ENCODE measurements at places on chromosomes 1 and 21.
A peak's percentile ranks its signal among the peaks of the same experiment; 100 is the strongest.

GRCh38 chr1:156148216-156148615 lies 5.2 kb upstream of the SEMA4A start:
- no peak for DNase-seq

DNA sequence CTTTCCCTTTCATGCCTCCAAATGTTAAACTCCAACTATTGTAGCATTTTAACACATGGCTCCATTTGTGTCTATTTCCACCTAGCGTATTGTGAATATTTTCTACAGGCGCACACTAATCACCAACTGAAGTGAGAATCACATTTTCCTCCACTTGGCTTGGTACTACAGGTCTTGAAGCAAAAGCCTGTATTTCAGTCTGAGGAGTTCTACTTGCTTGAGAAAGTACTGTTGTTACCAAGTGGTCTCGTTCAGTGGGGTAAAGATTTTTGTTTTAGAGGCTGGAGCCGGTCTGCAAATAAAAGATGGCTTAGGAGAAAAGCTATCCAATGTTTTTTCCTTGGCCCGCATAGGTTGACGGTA lies 550 bp upstream of the PTBP2 start:
- DNase-seq = no peak

- no peak for DNase-seq
These were observed 19.1 kb downstream of the RCSD1 start for GRCh38 chr1:167648978-167649744.

DNA sequence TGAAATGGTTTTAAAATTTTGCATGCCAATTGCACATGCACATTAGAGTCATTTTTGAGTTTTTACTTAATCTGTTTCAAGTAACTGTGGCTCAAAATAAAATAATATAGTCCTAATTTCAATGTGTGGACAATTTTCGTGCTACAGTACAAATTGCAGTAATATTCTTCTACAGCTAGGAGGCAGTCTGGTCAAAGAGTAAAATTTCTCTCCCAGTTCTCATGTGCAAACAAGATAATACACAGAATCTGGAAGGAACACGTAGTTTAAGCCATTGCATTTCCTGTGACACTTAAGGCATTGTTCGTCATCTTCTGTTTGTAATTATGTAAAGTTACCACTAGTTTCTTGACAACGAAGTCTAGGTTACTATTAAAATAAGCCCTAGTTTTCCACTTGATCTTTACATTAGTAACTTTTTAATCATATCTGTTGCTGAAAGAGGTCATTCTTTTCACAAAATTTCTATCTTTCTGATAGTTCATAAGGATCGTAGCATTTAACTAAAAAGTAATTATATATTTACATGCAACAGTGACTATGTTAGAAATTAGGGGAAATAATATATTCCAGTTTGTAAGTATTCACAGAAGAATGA lies 28.9 kb downstream of the ODR4 start:
- DNase-seq = no peak

GRCh38 chr1:38000529-38001455 lies 4.5 kb downstream of the FHL3 start:
- DNase-seq = peak; percentile 54

DNA sequence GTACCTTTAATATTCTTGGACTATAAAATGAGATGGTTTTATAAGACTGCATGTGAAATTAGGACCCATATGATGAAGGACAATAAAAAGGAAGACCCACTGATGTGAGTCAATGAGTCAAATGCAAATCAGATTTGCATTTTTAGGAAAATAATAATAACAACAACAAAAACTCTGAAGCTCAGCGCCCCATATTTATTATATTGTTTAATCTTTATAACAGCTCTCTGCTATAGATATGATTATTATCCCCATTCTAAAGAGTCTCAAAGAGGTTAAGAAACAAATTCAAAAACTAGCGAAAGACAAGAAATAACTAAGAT lies 850 bp upstream of the SELL start:
- DNase-seq = no peak

DNA sequence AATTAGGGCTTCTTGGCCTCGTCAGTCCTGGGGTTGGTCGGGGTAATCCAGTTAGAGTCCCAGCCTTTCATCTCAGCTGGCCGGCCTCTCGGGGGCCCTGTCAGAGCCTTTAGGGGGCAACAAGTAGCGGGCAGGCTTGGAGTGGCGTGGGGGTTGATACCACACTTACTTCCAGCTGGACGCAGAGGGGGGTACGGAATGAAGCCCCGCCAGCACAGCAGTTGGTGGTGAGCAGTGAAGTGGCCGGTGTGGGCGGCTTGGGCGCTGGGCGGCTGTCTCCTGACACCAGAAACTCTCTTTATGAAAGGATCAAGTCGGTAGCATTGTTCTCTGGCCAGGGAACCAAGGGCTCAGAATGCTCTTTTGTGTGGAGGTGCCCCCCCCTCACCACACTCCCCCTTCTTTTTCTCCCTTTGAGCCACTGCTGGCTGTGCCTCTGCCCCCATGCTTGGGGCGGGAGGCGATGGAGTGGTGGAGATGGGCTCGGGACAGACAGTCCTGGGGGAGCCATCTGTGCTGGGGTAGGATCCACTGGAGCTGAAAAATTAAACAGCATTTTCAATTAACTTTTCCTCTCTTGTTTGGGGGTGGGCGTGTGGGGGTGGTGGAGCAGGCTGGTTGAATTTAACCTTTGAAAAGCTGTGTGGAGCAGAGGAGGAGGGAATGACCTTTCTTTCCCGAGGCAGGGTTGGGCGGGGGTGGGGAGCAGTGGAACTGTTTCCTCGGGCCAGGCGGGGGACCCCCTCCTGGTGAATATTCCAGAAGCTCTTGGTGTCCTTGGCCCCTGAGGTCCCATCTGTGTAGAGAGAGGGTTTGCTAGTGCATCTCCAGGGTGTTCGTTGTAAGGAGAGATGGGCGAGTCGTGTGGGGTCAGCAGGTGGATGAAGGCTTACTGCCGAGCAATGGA lies 102.7 kb downstream of the RNF220 start:
- DNase-seq = no peak

GRCh38 chr1:5954964-5955363 lies 37.3 kb downstream of the NPHP4 start:
- DNase-seq = no peak

DNA sequence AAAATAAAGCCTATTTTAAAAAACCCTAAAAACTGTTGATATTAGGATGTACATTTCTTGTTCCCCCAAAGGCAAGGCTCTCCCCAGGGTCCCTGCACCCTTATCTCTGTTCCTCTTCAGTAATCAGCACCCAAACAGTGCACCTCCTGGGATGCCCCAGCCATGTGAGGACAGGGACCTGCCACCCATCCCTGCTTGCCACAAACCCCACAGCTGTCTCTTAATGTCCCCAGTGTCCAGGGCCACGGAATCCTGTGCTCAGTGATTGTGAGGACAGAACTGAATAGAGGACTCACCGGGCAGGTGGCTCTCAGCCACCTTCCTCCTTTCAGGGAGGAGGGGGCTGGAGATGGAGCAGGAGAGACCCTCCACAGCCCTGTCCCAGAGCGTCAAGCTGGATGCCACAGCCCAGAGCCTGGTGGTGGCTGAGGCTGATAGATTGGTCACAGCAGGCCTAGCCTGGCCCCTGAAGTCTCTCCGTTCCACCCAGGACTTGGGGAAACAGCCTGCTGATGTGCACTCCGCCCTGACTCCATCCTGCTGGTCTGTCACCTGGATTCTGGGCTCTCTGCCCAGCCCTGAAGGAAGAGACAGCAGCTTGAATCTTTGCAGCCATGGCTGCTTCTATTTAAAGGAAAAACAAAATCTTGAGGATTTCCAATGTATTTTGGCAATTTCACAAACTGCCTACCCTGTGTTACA lies 23.1 kb downstream of the RNF187 start:
- no peak for DNase-seq

DNA sequence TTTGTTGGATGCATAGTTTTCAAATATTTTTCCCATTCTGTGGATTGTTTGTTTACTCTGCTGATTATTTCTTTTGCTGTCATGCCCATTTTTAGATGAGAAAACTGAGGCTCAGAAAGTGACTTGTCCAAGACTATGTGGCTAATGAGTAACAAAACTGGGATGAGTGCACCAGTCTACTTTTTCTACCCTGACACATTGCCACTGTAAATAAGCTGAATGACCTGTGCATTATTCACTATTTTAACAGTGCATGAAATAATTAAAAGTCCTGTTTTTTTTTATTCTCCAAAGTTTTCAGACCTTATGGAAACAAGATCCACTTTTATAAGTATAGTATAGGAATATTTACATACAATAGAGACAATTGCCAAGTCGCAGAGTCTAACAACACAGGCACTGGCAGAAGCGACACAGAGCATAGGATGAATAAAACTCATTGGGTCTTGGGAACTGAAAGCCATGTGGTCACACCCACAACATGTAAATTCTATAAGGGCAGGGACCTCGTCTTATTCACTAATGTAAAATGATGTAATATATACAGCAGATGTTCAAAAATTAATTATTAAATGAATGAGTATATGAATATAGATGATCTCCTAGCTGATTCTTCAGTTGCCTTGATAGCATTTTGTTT lies 45.2 kb downstream of the HLX start:
- DNase-seq = no peak

- DNase-seq = no peak
These were observed 3.9 kb downstream of the KDM4A start for GRCh38 chr1:43653893-43654292.

- no peak for DNase-seq
These were observed 876 bp downstream of the MOB3C start for GRCh38 chr1:46615735-46616134.

DNA sequence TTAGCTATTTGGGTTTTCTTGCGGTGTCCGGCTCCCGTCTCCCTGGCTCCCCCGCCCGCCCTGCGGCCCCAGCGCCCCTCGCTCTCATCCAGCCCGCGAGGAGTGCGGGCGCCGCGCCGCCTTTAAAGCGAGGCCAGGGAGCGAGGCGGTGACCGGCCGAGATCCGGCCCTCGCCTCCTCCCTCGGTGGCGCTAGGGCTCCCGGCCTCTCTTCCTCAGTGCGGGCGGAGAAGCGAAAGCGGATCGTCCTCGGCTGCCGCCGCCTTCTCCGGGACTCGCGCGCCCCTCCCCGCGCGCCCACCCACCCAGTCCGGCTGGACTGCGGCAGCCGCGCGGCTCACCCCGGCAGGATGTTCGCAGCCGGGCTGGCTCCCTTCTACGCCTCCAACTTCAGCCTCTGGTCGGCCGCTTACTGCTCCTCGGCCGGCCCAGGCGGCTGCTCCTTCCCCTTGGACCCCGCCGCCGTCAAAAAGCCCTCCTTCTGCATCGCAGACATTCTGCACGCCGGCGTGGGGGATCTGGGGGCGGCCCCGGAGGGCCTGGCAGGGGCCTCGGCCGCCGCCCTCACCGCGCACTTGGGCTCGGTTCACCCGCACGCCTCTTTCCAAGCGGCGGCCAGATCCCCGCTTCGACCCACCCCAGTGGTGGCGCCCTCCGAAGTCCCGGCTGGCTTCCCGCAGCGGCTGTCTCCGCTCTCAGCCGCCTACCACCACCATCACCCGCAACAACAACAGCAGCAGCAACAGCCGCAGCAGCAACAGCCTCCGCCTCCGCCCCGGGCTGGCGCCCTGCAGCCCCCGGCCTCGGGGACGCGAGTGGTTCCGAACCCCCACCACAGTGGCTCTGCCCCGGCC lies 492 bp downstream of the HLX start:
- peak; percentile 86 for DNase-seq

DNA sequence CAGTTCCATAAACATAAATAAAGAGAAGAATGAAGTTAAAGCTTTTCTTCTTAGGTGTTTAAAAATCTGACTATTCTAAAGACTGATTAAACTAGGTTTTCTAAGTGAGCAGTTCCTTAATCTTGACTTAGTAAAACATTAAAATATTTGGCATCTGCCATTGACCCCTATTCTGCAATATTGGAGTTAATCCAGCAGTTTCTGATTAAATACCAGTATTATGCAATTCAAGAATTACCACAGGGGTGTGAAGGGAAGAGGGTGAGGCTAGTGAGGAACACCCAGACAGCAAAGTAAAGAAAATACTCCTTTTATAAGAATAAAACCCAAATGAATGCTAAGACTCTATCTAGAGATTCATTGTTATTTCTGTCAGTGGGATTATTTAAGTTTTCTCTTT lies 40.9 kb downstream of the CLIC4 start:
- no peak for DNase-seq

- no peak for DNase-seq
These were observed 115.7 kb downstream of the KCNJ6 start for GRCh38 chr21:37800456-37801061.

- no peak for DNase-seq
These were observed 157.0 kb downstream of the RERE start for GRCh38 chr1:8660411-8660828.

DNA sequence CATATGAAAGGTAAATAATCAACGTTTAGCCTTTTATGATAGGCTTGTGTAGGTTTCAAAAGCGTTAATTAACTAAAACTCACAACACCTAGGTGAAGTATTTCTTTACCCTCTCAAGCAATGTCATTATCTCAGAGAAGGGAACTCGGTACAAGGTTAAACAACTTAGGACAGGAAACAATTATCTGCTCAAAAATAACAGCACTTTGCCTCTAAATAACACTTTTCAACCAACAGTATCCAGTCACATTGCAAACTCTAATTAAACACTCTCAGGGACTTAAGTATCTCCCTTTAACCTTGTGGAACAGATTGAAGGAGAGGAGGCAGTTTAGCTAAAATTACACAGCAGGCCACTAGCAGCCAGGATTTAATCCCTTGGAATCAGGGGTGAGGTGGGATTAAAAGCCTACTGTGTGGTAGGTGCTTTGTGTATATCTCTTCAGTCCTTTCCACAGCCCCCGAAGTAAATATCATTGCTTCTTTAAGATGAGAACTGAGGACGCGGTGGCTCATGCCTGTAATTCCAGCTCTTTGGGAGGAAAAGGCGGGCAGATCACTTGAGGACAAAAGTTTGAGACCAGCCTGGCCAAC lies 5.2 kb upstream of the AKNAD1 start:
- DNase-seq = no peak

DNA sequence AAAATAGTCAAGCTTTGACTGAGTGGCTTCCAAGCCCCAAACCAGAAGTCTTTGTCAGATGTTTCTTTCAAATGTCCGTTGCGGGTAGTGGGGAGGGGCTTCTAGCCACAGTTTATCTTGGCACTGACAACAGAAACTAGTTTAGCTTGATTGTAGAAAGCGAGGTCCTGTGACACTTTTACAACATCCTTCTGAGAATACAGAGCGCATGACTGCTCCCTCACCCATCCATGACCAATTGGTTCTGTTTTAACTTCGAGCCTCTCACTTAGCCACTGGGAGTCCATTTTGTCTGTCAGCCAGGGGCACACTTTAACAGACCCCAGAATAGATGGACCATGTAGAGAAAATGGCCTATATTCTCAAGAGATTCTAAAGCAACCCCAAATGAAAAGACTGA lies 199.2 kb upstream of the ST6GALNAC5 start:
- DNase-seq = peak; percentile 21

- peak; percentile 24 for DNase-seq
These were observed 91.6 kb upstream of the TTC39A start for GRCh38 chr1:51421964-51422363.

DNA sequence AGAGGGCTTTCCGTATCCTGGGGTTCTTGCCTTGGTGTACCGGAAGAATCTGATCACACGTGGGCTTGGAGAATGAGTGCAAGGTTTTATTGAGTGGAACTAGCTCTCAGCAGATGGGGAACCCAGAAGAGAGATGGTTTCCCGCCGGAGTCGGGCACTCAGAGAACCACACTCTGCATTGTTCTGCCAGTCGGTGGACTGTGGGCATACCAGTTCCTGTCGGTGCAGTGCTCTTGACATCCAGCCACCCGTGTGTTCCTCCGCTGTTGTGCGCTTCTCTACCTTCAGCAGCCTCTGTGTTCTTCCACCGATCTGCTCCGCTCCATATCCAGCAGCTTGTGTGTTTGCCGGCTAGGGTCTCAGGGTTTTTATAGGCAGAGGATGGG lies 10.8 kb upstream of the PPIE start:
- no peak for DNase-seq

- no peak for DNase-seq
These were observed 8.7 kb downstream of the FUBP1 start for GRCh38 chr1:77970192-77970591.

GRCh38 chr1:201111156-201111555 lies 1.1 kb downstream of the CACNA1S start:
- DNase-seq = no peak

Measured in right kidney (tissue), 9 donors.